Pulmonary artery endothelial cell (primary cell): ENCODE measurements at places on chromosomes 1 and 21. TPM values are rescaled to one million over a fixed set of nuclear protein-coding genes. Genes with fewer than 3 reads are reported as not detected.

DNA sequence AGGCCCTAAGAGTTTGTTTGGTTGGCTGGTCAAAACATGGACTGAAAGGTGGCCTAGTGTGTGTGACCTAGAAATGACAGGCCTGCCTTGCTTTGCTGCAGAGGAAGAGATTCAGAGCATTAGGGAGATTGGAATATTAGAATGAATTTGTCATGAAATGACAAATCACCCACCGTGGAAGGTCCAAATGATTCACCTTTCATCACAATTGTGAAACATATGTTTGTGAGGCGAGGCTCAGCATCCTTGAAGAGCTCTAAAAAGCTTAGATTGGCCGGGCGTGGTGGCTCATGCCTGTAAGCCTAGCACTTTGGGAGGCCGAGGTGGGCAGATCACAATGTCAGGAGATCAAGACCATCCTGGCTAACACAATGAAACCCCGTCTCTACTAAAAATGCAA, 5.5 kb downstream of the LCE1B start:
- no peak for DNase-seq

GRCh38 chr1:11978301-11978700, 1.9 kb upstream of the MFN2 start:
- DNase-seq = no peak

GRCh38 chr1:96074876-96075577, 646.6 kb upstream of the PTBP2 start:
- no peak for DNase-seq

The CD5L gene
- not detected in 2 replicates for total RNA-seq

The ITLN2 gene
- total RNA-seq = not detected in 2 replicates
